HL-60 (cell line): ENCODE measurements at places on chromosomes 7 and 10.
A peak's percentile ranks its signal among the peaks of the same experiment; 100 is the strongest.

DNA sequence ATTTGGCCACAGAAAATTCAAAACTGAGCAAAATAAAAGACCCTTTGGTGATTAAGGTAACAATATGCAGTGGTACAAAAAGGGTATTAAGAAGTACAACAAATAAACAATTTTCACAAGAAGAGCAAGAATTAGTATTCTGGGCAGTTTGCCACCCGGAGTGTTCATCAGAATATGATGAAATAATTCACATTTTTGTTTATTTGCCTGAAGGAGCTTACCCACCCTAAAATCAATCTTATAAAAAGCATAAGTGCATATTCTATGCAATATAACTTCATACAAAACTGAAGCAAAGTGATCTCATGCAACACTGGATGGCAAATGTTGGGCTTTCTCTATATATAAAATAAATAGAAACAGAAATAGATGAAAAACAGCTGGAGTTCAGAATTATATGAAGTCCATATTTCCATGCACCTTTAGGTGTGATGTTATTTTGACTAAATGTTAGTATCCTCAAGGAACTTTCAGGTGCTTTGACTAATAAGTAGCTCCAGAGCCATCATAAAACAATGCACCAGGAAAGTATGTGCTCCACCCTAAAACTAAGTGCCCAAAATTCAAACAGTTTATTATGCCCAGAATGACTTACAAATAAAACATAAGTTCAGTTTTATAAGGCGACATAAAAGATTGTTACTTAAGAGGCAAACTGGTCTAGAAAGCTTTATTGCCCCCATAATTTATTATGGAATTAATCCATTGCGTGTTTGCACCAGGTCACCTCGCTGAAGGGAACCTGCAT, 474.3 kb downstream of the SEMA3D start:
- DNase-seq, result no peak

DNA sequence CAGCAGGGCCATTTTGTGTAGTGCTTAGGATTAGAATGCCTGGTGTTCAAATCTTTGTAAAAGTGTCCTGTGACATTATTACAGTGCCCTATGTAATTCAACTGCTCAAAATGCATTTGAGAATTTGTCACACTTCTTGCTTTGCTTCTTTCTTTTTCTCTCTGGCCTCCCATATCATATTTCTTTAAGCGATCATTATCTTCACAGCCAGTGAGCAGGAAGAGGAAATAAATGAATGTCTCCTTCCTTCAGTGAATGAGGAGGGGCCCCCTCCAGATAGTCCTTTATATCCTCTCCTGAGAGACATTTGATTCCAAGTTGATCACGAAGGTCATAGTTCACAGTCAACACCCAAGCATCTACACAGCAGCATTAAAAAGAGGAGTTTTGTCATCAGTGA, 425.1 kb upstream of the NPVF start:
- DNase-seq, result no peak

- no peak for DNase-seq
Measured at GRCh38 chr7:87361320-87361719, 15.9 kb downstream of the CROT start.

DNA sequence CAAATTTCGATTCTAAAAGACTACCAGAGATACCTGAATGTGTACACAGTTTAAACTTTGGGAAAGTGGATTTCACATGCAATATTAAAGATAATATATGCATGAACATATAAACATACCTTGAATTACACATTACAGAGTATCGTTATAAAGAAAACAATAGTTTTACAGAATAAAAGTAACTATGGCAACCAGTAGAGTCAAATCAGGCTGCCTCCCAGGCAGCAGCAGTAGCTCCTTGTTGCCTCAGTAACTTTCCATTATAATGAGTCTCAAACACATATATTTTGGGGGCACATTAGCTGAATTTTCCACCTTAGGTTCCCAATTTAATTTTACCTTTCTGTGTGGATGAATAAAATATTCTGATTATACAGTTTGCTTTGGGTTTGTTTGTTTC, 164.4 kb upstream of the FEZF1 start:
- no peak for DNase-seq

DNA sequence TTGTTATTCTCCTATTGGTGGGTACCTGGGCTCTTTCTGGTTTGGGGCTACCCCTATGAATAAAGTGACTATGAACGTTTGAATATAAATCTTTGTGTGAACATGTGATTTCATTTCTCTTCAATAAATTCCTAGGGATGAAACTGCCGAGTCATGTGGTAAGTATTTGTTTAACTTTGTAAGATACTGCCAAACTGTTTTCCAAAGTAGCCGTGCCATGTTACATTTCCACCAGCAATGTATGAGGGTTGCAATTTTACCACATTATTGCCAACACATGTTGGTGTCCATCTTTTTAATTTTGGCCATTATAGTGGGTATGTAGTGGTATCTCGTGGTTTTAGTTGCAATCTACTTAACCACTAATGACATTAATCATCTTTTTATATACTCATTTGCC, 94.7 kb downstream of the ZNRF2 start:
- no peak for DNase-seq

- DNase-seq, result no peak
Measured at GRCh38 chr7:116501425-116502167, 2.1 kb downstream of the CAV2 start.

GRCh38 chr7:78736548-78736947, 716.9 kb downstream of the MAGI2 start:
- no peak for DNase-seq

DNA sequence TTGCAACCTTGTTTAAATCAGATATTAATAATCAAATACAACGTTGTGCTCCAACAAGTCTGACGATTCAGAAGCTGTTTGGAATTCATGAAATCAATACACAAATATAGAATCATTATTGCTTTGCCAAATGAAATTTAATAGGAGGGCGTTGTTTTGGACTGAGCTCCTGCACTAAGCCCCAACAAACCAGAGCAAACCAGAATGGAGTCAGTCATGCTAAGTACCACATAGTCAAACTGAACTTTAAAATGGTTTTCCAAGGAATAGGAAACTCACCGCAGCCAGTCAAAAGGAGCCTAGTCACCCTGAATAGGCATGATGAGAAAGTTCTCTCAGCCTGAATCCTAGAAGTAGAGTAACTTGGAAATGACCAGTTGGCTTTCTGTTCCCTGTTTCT, 53.7 kb downstream of the HACD1 start:
- DNase-seq, result no peak

GRCh38 chr7:36564489-36564888, 159.8 kb downstream of the AOAH start:
- no peak for DNase-seq

- DNase-seq, result no peak
Measured at GRCh38 chr7:158192956-158193355, 394.7 kb downstream of the PTPRN2 start.

- no peak for DNase-seq
Measured at GRCh38 chr7:108503112-108504026, 22.6 kb downstream of the PNPLA8 start.

GRCh38 chr7:36155811-36156361, 2.8 kb downstream of the EEPD1 start:
- no peak for DNase-seq

DNA sequence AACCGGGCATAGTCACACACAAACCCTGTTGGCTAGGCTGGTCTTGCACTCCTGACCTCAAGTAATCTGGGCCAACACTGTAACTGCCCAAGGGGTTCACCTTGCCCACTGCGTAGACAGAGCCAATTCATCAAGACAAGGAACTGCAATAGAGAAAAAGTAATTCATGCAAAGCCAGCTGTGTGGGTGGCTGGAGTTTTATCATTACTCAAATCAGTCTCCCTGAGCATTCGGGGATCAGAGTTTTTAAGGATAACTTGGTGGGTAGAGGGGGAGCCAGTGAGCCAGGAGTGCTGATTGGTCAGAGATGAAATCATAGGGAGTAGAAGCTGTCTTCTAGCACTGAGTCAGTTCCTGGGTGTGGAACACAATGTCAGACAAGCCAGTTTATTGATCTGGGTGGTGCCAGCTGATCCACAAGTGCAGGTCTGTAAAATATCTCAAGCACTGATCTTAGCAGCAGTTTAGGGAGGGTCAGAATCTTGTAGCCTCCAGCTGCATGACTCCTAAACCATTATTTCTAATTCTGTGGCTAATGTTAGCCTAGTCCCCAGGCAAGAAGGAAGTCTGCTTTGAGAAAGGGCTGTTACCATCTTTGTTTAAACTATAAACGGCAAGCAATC, 15.6 kb upstream of the FXYD4 start:
- no peak for DNase-seq

DNA sequence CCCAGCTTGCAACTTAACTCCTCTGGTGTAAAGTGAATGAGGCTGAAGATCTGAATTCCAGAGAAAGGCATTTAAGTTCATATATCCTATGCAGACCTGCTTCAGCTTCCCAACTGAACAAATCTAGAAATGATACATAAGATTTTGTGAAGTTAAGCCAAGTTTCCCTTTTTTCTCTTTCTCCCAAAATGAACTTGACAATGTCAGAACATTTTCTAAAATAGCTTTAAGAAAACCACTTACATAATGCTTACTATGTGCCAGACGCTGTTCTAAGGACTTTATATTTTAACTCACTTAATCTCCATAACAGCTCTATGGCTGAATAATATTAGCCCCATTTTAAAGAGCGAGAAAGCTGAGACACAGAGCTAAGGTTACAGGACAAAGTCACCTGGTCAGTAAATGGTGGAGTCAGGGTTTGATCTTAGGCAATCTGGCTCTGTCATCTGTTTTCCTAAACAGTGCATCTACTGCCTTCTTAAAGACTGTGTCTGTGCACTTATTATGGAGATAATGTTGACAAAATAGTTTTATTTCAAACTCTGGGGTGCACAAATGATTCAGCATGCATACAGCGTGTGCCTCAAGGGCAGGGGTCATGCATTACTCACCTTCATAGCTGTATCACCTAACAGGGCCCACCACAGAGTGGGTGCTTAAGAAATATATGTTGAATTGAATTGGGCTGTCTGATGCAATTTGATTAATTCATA, 66.8 kb downstream of the RHOBTB1 start:
- DNase-seq, result no peak

DNA sequence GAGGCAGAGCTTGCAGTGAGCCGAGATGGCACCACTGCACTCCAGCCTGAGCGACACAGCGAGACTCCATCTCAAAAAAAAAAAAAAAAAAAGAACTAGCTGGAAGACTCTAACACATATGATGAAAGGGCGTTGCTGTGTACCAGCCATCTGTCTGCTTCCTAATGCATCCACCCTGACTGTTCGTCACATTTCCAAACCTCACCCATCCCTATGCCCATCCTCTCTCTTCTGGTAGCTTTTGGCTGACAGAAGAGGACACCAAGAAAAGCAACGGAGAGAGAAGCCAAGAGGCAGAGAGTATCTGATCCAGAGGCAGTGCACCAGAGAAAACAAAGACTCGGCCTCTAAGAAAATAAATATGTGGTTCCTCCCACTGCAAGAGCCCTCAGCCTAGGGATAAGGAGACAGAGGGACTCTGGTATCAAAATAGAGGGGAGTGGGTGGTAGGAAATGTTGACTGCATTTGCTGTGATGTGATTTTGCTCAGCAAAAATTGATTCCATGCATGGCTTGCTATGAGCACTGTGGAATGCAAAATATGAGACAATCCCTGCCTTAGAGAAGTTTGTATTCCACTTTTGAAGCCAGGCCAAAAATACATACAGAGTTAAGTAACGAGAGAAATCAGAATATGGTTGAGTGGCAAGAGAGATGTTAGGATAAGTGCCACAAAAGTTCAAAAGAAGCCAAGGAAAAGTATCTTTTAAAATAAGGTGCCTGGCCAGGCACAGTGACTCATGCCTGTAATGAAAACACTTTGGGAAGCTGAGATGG, 100.8 kb upstream of the STK17A start:
- DNase-seq, result no peak

GRCh38 chr10:131703941-131704340, 196.9 kb upstream of the PPP2R2D start:
- no peak for DNase-seq

GRCh38 chr10:128211953-128212727, 85.9 kb upstream of the MKI67 start:
- DNase-seq, result peak; percentile 72

- DNase-seq, result no peak
Measured at GRCh38 chr10:8402576-8402975, 348.1 kb downstream of the GATA3 start.

DNA sequence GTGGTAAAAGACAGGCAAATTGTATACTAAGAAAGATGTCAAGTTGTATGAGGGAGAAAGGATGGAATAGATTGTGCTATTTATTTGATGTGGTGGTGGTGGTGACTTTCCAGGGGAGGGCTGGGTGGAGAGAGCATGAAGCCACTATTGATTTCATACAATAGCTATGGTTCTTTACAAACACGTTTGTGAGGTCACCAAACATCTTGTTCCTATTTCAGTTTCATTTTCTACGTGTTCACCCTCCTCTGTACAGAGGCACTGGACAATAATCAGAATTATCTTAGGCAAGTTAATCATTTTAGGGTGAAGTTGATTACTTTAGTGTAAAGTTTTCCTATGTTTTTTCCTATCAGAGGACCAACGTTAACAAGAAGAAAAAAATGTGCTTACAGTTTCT, 10.3 kb upstream of the CNTNAP2 start:
- DNase-seq, result no peak

DNA sequence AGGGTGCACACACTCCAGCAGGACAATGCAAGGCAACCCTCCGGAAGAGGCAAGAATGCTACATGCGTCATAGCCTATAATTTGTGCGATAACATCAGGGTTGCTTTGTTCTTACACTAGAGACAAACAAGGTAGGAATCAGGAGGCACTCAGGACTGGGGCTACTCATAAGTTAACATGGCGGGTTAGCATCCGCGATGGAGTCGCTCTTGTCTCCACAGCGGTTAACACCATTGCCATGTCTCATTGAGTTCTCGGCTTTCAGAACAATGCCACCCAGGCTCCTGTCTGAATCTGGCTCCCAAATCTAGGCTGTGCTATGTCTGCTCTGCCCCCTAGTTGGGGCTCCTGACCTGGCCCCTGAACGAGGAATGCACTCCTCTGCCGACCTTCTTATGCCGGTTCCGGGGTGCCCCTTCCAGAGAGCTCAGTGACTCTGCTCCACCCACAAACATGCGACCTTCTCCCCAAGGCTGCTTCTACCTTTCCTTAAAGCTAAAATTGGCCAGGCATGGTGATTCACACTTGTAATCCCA, 24.9 kb upstream of the SLF2 start:
- no peak for DNase-seq

GRCh38 chr10:30188101-30188500, 128.7 kb upstream of the JCAD start:
- DNase-seq, result no peak

- DNase-seq, result no peak
Measured at GRCh38 chr10:19531324-19531723, 284.9 kb upstream of the PLXDC2 start.

- DNase-seq, result no peak
Measured at GRCh38 chr10:44235363-44235762, 149.5 kb downstream of the CXCL12 start.

- no peak for DNase-seq
Measured at GRCh38 chr7:2487586-2488271, 11.5 kb upstream of the GRIFIN start.

DNA sequence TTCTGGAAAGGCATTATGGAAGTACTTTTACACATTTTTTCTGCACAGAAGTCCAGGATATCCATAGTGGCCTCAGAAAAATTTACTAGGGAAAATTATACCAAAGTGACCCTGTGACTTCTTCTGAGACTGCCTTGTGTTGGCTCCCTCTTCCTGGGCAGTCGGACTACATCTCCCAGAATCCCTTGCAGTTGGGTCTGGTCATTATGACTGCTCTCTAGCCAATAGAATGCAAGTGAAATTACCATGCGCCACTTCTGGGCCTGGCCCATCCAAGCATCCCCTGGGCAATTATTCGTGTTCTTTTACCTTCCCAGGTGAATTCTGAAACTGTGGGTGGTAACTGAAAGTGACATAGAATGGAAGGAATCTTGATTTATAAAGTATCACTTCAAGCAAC, 430.9 kb downstream of the ACTR3B start:
- DNase-seq, result no peak
